ENCODE measurements at places on chromosomes 2 and 18. TPM values are rescaled to one million over a fixed set of nuclear protein-coding genes. Genes with fewer than 3 reads are reported as not detected.

DNA sequence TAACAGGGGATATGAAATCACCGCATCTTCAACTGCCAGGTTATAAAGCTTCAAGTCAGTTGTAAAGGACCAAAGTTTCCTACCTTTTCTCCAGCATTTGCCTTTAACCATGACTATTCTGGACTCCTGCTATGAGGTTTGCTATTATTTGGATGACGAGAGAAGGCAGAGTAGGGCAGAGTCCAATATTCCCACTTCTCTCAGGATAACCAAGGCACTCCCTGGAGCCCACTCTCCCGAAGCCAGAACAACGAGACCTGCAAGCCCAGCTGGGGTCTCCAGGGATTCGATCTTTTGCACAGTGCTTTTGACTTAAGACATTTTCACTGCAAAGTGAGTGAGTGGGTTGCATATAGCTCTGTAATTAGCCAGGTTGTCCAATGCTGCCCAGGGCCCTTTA lies 77.1 kb upstream of the ZNF397 start:
- no peak for DNase-seq

- DNase-seq, result no peak
These were observed 39.5 kb downstream of the TGOLN2 start for GRCh38 chr2:85288244-85288725.

GRCh38 chr2:144300632-144301031 lies 219.3 kb downstream of the ZEB2 start:
- no peak for DNase-seq

- no peak for DNase-seq
These were observed 88.5 kb downstream of the VAPA start for GRCh38 chr18:10002280-10002679.

- no peak for DNase-seq
These were observed 6.5 kb upstream of the CYBRD1 start for GRCh38 chr2:171515672-171516298.

- no peak for DNase-seq
These were observed 381.2 kb downstream of the TXNL1 start for GRCh38 chr18:56257205-56257604.

GRCh38 chr2:98391581-98392270 lies 45.5 kb downstream of the CNGA3 start:
- DNase-seq, result peak; percentile 40

- DNase-seq, result no peak
These were observed 72.2 kb upstream of the BARD1 start for GRCh38 chr2:214881647-214882202.

DNA sequence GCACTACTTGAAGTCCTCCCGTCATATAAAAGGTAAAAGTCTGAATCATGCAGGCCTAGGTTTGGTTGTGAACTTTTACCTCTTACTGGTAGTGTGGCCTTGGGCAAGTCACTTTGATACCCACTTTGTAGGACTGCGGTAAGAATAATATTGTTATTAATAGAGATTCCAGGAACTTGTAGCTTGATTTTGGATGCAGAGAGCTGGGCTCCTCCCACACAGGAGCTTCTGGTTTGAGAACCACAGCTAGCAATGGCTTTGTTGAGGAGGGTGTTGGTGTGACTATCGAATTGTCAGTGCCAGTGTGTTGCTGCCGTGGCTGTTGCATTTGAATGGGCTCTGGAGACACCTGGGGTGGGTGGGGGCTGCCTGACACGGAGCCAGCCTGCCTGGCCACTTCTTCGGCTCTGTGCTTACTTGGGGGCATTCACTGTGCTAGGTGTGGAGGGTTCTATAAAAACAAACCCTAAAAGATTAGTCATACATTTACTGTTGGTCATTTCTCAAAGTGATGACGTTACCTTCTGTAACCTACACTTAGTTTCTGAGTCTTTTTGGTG lies 38.5 kb downstream of the ASAP2 start:
- no peak for DNase-seq

- no peak for DNase-seq
These were observed 181.2 kb upstream of the LRATD1 start for GRCh38 chr2:14451312-14451711.

- no peak for DNase-seq
These were observed 41.0 kb downstream of the LPIN2 start for GRCh38 chr18:2971741-2972552.

DNA sequence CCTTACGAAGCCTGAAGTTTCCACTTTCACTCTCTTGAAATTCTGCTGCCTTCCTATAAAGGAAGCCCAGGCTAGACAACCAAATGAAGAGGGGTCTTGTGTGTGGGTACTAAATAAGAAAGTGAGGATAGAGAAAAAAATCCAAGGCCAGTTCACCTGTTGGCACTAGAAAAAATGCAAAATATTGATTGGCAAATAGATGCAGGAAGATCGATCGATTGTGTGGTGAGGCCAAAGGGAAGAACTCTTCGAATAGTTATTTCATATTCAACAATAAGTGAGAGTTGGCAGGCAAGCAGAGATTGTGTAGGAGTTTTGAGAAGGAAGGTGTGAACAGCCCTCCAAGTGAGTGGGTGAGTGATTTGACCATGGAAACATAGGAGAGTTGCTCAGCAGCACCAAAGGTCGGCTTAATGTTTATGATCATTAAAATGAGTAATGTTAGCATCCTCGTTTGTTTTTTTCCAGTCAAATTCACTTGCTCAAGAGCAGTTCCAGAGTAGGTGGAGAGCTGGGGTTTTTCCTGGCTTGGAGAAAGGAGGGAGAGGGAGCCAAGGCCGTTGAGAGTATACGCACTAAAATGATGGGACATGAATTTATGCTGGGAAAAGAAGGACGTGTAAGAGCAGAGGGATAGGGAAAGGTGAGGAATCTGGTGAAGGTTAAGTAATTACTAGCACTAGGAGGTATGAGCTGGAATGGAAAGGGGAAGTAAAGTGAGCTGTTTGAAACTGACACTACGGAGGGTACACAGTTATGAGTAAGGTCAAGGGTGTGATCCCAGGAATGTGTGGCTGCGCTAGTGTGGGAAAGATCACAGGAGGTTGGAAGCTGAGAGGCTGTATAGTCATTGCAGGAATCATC lies 1.1 kb upstream of the NAPG start:
- no peak for DNase-seq

DNA sequence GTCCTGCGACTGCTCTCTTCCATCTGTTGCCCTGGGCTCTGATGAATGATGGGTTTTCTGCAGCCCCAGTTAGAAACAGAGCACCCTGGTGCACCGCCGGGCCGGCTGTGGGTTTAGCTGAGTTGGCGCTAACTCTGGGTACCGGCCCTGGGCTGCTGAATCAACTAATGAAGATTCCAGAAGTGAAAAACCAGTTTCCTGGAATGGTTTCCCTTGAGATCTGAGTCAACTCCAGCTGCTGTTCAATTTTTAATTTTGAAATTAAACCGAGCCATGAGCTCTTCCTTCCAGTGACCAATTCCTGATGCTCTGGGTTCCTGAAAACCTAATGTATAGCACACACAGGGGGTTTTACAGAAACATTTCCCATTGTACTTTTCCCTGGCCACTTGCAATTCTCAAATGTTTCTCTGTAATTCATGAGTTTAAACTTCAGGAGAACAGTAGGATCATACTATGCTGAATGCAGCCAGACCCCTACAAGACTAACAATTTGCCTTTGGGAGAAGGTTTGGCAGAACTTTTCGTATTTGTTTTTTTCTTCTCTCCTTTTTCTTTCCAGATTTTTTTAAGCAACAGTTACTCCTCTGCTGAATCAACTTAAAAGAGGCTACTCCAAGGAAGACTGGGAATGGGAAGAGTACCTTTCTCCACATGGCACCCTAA lies 5.5 kb downstream of the COL6A3 start:
- DNase-seq, result no peak

- no peak for DNase-seq
These were observed 5.8 kb upstream of the SMYD5 start for GRCh38 chr2:73208258-73208657.

GRCh38 chr2:67994716-67995115 lies 68.1 kb downstream of the C1D start:
- DNase-seq, result no peak

DNA sequence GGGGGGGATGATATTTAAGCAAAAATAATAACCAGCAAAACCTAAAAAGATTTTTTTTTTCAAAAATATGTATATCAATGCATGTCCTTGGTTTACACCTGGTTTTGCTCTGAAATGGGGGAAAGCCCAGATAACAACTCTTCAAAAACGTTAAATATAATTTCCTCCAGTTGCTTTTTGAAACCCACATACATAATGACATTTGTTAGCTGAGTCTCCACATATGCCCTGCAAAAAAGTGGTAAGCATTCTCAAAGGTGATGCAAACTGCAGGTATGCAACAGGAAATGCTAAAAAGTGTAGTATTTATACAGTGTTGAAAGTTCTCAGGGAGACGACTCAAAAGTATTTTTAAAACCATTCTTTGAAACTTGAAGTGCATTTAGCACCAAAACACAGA lies 258.6 kb downstream of the ZEB2 start:
- DNase-seq, result no peak

GRCh38 chr2:222707689-222708273 lies 36.3 kb downstream of the MOGAT1 start:
- no peak for DNase-seq

- DNase-seq, result no peak
These were observed 82.6 kb downstream of the ASB1 start for GRCh38 chr2:238509151-238509835.

- DNase-seq, result no peak
These were observed 7.7 kb upstream of the SP100 start for GRCh38 chr2:230408244-230408842.

- DNase-seq, result no peak
These were observed 1.0 kb downstream of the CD8A start for GRCh38 chr2:86789687-86790133.

GRCh38 chr2:201532686-201533304 lies 81.3 kb downstream of the STRADB start:
- no peak for DNase-seq

GRCh38 chr2:3805201-3805939 lies 102.0 kb downstream of the DCDC2C start:
- no peak for DNase-seq

DNA sequence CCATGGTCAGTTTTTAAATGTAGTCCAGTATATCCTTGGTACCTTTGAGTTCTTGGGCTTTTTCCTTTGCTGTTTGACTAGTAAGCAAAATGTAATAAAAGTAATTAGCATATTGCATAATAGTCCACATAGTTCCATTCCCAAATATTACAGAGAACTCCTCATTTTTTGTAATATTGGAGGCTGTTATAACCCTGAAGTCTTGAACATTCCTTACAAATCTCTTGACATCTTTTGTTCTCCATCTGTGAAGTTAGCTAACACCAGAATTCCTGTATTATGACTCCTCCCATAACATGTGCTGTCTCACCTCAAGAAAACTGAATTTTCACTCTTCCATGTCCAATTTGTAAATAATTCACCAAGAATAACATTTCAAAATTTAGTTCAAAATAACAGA lies 17.1 kb downstream of the CREB1 start:
- DNase-seq, result no peak

DNA sequence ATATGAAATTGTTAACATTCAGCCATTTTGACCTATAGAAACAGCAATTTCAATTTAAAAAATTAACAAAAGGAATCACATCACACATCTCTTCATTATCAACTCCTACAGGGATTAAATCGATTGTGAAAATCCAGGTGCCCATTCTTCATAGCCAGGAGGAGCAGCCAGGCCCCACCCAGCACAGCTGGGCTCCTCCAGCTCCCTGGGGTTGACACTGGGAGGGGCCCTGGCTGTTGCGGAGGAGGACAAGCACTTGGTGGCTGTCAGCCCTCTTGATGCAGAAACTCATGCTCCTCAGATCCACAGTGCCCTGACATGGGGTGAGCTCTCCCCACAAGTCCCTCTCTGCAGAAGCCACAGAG lies 99.8 kb downstream of the FAM210A start:
- DNase-seq, result no peak

- DNase-seq, result no peak
These were observed 154.0 kb downstream of the LAMA1 start for GRCh38 chr18:6963452-6964097.

COBLL1 gene
- total RNA-seq, result 82.8 TPM

KCNIP3 gene
- total RNA-seq, result 2.7 TPM

GKN2 gene
- total RNA-seq, result 10.5 TPM

ANAPC1 gene
- total RNA-seq, result 40.7 TPM

HK2 gene
- 29.3 TPM for total RNA-seq

TBC1D8 gene
- 21.0 TPM for total RNA-seq

GALR1 gene
- total RNA-seq, result not detected

MC5R gene
- not detected for total RNA-seq

CPS1 gene
- total RNA-seq, result 1.6 TPM

GTF2A1L gene
- total RNA-seq, result not detected

CCDC74B gene
- total RNA-seq, result 4.3 TPM

BOK gene
- total RNA-seq, result 143 TPM

RUFY4 gene
- not detected for total RNA-seq

UGT1A10 gene
- not detected for total RNA-seq

CCDC68 gene
- 37.7 TPM for total RNA-seq

ACMSD gene
- total RNA-seq, result not detected

All from upper lobe of left lung (tissue), 6 donors.